ENCODE measurements at places on chromosomes 12 and 14.

GRCh38 chr12:105744371-105745058 is 394.2 kb downstream of the NUAK1 start:
- DNase-seq = no peak

DNA sequence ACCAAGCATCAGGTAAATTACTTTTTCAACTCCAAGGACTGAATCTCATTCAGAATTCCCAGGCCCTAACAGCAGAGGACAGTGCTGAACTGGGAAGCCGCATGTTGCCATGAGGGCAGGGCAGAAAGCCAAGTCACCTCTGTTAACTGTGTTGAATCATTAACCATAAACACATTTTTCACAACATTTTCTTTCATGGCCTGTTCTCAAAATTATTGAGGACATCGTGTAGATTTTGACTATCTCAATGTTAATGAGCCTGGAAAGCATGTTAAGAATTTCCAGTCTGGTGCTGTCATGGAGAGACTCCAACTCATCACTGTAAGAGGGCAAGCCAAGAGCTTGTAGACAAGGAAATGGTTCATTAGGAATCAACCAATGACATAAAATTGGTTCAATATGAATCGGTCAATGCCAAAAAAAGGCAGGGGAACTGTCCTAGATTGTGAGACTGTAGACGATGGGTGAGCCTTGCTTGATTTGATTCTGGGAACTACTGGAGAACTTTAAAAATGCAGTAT is 33.7 kb downstream of the CPM start:
- no peak for DNase-seq

DNA sequence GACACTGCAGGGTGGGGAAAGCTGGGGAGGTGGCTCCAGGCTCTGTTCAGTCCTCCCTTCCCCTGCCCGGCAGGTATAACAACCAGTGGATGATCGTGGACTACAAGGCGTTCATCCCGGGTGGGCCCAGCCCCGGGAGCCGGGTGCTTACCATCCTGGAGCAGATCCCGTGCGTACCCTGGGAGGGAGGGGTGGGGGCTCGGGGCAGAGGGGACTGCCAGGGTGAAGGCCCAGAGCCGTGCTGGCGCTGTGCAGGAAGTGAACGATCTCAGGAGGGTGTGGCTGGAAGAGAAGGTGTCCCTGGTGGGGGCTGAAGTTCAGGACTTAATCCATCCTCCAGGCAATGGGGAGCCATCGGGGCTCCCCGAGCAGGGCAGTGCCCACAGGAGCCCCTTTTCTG is 18.9 kb downstream of the SDS start:
- no peak for DNase-seq

DNA sequence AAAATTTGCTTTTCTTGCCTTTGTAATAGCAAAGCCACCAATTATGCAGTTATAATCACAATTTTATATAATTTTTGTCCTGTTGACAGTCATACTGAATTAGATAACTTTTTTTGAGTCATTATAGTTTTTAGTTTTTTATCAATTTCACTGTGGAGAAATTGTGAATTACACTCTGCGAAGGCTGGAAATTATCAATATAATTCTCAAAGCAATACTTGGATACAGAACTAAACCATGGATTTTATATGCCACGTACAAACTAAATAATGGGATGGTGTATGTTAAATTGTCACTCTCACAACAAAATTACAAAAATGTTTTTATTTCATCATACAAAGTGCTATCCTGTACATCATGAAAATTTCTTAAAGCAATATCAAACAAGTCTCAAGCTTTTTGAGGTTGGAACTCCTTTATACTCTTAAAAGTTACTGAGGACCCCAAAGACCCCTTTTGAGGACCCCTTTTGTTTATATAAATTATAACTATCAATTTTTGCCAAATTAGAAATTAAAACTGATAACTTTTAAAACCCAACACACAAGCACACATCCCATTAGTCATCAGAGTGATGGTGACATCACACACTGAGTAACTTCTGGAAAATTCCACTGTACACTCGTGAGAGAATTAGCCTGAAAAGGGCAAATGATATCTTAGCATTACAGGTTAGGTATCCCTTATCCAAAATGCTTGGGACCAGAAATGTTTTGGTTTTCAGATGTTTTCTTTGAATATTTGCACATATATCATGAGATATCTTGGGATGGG is 19.8 kb upstream of the AQP2 start:
- no peak for DNase-seq

GRCh38 chr12:9933958-9934357 is 1.8 kb upstream of the CLEC2A start:
- no peak for DNase-seq

DNA sequence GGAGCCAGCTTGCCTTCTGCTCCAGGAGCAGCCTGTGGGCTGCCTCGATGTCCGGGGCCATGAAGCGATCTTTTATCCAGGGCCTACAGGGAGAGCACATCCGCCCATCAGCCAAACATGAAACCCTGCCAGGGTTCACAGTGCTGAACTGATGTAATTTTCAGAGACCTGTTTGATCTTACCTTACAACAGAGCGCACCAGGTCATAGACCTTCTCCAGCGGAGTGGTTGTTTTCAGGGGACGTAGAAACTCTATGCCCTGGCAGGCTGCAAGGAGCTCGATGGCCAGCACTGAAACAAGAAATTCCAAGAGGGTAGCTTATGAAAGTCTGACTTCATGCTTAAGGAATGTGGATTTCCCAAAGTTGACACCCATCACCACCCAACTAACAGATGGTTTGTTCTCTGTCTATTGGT is 19.7 kb downstream of the HAL start:
- DNase-seq = no peak

DNA sequence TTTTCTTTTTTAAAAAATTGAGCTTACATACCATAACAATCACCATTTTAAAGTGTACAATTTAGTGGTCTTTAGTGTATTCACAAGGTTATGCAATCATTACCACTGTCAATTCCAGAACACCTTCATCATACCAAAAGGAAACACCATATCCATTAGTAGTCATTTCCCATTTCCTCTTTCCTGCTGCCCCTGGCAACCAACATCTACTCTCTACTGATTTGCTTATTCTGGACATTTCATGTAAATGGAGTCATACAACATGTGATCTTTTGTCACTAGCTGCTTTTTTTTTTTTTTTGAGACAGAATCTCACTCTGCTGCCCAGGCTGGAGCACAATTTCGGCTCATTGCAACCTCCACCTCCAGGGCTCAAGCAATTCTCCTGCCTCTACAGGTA is 66.8 kb upstream of the CFL2 start:
- DNase-seq = no peak

- DNase-seq = no peak
Observed at GRCh38 chr12:45789025-45789424, 59.5 kb downstream of the ARID2 start.

DNA sequence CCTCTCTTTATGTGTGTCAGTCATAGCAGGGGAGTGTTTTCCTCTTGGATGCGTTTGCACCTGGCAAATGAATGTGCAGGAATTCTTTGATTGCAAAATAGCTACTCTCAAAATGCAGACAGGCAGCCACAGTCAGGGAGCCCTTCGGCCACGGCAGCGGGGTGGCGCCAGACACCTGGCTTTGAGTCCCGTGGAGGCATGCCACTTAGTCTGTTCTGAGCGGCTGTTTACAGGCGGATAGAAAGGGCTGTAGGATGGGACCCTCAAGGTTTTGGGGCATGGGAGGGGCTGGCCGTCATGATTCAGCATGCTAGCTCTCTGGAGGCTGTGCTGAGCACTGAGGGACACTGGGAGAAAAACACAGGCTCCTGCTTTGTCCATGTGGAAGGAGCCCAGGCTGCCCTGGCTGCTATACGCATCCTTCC is 117.1 kb downstream of the SLC25A47 start:
- DNase-seq = no peak

DNA sequence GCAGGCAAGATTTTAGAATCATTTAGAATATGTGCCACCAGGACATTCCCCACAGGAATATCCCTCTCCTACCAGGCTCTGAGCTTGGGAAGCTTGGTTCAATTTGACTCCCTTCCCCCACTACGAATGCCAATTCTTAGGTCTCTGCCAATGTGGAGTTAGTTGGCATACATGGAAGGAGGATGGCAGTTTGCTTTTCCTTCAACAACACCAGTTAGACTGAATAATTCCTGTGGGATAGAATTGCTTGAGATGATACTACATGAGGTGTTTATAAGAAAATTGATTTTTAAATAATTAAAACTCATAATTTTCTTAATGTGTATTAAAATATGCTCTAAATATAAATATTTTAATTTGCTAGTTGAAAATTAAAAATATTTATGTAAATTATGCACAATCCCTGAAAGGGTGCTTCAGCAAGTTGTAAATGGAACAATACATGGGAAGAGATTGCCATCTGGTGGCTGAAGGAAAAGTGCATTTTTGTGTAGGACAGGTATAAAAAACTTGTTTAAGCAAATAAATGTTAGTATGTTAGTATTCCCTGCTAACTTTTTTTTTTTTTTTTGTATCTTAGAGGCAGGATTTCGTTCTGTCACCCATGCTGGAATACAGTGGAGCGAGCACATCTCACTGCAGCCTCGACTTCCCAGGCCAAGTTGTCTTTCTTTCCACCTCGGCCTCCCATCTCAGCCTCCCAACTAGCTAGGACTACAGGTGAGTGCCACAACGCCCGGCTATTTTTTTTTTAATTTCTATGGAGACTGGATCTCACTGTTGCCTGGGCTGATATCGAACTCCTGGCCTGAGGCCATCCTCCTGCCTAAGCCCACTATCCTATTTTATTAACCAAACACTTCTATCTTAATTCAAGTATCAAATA is 25.8 kb upstream of the STRAP start:
- no peak for DNase-seq

DNA sequence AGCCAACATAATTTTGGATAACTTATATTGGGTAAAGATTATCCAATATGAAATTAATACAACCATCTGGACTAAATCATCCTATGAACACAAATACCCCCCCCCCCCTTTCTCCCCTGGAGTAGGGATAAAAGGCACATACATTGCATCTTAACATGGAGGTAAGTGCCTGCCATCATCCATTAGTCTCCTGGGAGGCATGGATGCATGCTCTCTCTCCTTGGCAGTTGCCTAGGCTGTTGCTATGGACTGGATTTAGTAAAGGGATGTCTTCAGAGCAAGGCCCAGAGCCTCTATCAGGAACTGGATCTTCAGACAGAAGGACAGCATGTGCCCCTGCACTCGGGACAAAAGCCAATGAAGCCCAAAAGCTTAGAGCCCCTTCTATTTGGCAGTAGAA is 40.6 kb downstream of the SMOC1 start:
- no peak for DNase-seq

DNA sequence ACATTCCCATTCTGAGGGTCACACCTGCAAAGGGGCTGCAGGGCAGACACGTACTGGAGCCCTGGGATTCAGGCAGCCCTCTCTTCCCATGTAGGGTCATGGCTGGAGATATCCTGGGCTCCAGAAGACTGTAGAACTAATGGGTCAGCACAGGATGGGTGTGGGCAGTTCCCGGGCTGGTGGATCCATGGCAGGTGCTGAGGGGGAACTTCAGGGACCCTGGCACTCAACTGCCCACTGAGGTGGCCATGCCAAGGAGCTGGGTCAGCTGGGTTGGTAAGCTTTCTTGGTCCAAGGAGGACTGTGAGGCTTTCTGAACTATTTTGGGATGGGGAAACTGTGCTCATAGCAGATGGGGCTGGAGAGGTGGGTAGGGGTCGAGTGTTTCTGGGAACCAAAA is 183.4 kb upstream of the RTL1 start:
- DNase-seq = no peak

DNA sequence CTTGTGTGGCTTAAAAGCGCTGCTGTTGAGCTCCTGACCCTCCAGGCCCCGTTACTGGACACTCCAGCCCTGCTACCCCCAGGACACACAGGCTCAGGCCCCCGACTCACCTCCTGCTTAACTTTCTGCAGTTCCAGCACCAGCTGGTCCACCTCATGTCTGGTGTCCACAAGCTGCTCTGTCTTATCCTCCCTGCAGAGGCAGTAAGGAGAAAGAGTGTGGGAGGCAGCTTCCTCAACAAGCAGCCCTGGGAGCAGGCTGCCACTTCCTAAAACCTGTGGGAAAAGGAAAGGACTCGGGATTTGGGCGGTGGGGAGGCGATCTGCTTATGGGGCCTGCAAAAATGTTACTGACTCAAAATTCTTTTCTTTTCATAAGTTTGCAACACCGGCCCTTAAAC is 79.2 kb downstream of the CCDC88C start:
- DNase-seq = no peak

DNA sequence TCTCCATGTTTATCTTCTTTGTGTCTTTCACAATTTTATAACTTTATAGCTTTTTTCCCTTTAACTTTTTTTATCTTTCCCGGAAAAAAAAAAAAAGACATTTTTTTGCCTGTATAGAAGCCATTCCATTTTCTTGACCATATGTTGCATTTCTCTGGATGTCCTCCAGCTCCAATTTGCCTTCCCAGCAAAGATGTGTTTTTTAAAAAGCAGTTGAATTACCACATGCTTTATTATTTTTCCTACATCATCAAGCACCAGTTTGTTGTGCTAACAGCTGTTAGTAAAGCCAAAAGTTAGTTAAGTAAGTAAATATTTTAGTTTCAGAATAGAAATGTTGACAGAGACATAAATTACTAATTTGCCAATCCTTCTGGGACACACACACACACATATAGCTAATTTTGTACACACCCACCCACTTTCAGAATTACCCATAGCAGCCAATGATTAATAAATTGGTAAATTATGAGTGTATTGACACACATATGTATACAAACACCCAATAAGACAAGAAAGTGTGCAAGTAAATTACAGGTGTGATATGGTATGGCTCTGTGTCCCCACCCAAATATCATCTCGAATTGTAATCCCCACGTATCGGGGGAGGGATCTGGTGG is 118.3 kb downstream of the SLC38A6 start:
- no peak for DNase-seq

DNA sequence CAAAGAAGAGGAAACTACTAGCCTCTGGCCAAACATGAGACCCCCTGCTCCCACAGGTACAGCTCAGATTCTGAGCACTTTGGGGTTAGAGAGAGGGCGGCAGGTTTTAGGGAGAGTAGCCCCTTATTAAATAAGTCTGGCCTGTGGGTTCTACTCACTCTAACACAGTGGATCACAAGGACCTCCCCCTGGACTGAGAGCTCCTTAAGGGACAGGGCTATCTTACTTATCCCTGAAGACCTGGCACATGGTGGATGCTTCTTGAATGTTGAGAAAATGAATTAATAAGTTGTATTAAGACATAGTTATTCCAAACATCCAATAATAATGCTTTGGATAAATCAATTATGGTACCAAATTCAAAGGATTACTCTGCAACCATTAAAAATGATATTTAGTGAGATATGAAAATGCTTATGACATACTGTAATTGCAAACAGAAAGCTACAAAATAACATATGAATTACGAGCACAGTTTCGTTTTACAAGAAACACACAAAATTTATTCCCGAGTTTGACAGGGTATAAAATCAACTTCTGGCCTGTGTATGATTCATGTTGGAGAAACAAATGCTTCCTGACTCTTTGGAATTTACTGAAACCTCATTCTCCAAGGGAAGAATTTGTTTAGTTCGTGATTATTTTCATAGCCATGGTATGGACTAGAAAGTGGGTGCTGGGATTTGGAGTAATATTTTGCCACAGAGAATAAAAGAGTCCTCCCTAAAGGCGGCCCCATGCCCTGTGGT is 59.3 kb upstream of the BDKRB2 start:
- DNase-seq = no peak

GRCh38 chr12:91123236-91123916 is 12.1 kb upstream of the LUM start:
- DNase-seq = no peak

- peak; percentile 47 for DNase-seq
Observed at GRCh38 chr14:58331111-58331510, 32.8 kb downstream of the ARID4A start.

- no peak for DNase-seq
Observed at GRCh38 chr12:24899503-24900075, 49.3 kb downstream of the BCAT1 start.

- no peak for DNase-seq
Observed at GRCh38 chr12:31089072-31089471, 15.4 kb downstream of the DDX11 start.

Measured in stimulated activated CD4-positive, alpha-beta T cell treated with anti-CD3 and anti-CD28 coated beads, Interleukin-1b, Interleukin-23, amount 100 ng/mL, for 1 hour (primary cell).